ENCODE measurements at places on chromosomes 1 and 21.

GRCh38 chr21:36522219-36522808, 42.4 kb upstream of the CLDN14 start:
- DNase-seq: no peak

GRCh38 chr1:228770779-228771223, 35.5 kb downstream of the RHOU start:
- no peak for DNase-seq

DNA sequence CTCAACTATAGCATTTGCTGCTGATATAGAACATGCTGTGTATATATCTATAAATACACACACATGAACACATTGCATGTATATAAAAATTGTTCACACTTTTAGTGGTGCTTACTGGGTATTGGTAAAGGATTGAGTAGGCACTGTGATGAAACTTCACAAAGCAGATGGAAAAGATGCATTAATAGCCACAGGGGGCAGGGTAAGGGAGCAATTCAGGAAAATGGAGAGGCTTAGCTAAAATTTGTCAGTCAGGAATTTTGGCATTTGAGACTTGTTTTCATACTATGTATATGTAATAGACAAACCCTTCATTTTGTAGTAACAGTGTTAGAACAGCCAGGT, 633 bp upstream of the PPFIA4 start:
- no peak for DNase-seq

DNA sequence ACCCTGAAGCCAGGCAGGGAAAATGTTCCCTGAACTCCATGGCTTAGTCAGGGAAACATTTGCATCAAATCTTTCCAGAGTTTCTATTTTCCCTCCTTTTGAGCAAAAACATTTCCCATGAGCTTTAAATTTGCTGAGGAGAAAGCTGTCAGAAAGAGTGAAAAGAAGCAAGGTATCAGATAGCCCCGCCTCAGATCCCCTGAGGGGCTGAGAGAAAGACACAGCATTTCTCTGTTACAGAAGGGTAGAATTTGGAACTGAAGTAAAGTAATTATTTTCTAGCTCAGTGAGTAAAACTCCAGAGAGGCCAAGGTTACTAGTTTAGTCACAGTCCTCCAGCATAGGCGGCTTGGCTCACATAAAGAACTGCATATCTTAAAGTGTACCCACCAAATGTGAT, 10.6 kb downstream of the FMO1 start:
- DNase-seq: no peak

- no peak for DNase-seq
Measured at GRCh38 chr21:45330075-45330781, 42.5 kb upstream of the POFUT2 start.

GRCh38 chr1:12397462-12398450, 167.9 kb downstream of the VPS13D start:
- DNase-seq: no peak

DNA sequence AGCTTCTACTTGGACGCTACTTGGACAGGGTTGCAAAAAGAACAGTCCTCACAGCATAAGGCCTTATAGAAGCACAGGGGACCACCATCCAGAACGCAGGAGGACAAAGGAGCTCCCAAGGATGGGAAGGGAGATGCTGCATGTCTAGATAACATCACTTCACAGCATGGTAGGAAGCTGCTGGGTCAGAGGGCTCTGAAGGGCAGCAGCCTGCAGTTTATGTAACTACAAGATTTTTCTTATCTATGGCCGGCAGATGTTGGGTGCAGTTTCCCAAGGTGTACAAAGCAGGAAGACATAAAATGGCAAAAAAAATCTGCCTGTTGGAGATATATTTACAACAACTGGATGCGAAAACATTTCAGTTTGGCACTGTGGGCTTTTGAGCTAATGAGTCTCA, 45.3 kb upstream of the SLC5A9 start:
- no peak for DNase-seq

GRCh38 chr21:18318156-18318555, 73.5 kb downstream of the CHODL start:
- no peak for DNase-seq

GRCh38 chr1:235739631-235740030, 90.0 kb upstream of the GNG4 start:
- no peak for DNase-seq

DNA sequence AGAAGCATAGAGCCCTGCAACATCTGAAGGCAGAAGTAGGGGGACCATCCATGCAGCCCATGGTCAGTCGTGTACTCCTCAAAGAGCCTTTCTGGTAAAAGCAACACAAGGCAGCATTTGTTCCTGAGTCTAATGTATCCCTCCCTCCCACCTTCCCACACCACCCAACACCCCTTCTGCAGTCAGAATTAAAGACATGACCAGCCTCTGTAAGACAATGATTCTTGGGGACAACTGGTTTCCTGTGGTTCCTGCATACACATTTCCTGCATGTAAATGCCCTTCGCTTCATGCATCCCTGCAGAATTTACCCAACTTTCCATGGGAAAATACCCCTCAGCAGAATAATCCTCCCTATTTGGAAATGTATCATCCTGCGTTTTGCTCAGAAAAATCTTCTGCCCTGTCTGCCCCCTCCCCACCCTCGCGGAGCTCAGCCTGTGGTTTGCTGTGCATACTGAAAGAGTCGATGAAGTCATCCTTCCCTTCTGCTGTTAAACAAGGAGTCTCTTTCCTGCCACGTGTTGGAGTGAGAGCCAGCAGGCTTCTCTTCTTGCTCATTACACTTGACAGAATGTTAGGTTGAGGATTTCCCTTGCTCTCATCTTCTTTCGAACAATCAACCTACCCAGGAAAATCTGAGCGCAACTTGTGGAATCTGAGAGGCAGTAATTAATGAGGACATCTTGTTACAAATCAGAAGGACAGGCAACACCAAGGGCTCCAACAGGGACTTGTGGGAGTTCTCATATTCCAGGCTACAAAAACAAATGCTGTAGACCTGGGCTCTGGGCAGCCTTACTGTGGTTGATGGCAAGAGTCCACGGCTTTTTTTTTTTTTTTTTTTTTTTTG, 4.7 kb downstream of the TNN start:
- DNase-seq: no peak

DNA sequence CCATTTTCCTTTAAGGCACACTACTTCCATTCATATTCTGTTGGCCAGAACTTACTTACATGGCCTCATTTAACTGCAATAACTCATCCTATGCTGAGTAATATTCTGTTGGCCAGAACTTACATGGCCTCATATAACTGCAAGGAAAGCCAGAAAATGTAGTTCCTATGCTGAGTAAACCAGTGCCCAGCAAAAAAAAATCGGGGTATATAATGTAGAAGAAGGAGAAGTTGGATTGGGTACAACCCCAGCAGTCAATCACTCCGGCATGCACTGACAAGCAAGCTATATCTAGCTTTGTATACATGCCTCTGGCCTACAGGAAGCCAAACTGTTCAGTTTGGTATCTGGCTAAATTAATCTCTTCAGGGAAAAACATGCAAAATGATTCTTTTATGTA, 39.4 kb upstream of the PPIH start:
- no peak for DNase-seq

DNA sequence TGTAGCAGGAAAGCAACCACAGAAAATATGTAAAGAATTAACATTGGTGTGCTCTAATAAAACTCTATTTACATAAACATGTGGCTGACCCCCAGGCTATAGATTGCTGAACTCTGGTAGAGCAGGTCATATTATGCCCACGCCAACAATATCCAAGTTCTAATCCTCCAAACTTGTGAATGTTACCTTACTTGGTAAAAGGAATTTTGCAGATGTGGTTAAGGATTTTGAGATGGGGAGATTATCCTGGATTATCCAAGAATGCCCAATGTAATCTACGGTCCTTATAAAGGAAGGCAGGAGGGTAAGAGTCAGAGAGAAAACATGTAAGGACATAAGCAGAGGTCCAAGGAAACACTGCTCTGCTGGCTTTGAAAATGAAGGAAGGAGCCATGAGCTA, 201.0 kb downstream of the USH2A start:
- no peak for DNase-seq

- DNase-seq: no peak
Measured at GRCh38 chr1:3586986-3587759, 24.1 kb downstream of the MEGF6 start.

DNA sequence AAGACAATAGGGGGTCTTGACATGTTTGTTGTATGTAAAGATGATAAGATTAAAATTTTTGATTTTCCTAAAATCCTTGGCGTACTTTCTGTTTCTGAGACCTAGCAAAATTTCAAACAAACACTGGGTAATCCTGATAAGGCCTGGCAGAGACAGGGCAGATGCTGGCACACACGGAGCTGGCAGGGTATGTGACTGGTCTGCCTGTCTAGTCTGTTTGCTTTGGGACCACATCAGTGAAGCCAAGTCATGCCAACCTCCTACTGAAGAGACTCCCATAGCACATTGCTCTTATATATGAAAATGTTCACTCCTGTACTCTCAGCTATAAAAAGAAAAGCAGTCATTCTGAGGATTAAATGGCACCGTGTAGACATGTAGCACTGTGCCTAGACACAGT, 14.1 kb downstream of the TOR3A start:
- DNase-seq: no peak

DNA sequence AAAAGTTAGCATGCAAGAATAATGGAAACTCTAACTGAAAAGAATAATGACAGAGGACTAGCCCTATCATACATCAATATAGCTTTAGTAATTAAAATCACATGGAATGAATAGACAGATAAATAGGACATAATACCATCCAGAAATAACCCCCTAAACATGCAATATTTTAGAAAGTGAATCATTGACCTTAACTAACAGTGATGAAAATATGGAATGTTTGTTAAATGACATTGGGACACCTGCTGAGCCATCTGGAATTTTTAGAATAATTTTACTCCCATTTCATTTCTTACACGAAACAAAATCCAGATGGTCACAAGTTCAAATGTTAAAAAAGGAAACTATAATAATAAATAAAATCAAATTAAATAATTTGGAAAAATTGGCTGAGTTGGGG, 53.1 kb upstream of the FMO3 start:
- DNase-seq: no peak

DNA sequence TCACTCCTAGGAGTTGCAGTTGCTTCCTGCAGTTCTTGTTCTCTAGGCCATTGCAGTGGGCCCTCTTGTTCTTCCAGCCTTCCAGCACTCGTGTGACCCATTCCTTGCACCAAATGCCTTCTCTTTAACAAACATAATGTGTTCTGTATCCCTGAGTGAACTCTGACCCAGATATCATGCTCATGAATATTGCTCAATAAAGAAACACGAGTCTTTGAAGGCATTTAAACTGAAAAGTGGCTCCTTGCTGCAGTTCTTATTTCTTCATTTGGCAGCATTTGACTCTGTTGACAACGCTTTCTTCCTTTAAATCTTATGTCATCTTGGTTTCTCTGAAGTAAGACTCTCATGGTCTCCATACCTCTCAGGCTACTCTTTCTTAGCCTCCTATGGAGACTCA, 100.7 kb upstream of the PDE4B start:
- no peak for DNase-seq

DNA sequence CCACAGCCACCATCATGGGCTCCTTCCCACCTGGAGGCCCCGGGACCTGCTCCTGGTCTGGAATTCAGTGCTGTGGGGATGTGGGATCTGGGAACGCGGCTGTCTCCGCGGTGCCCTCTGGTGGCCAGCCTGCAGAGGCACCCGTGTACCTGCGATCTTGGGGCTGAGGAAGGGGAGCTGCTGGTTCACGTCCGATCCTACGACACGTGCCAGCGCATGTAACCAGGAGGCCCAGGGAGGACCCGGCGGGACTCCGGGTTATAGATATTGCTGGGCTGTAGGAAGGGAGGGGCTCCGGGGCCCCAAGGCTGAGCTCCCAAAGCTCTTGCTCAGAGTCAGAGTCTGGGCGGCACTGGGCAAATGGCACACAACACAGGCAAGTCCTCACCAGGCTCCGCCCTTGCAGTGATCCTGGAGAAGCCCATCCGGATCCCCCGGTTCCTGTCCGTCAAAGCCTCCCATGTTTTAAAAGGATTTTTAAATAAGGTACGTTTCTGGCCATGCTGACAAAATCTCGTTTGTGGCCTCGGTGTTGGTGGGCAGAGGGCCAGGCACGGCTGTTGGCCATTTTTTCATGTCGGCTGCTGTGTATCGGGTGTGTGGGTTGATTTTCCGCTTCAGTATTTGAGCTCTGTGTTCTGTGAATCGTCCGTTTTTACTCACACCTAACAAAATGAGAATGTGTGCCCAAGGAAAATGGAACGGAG, 20.1 kb downstream of the FAAP20 start:
- DNase-seq: peak; percentile 29

GRCh38 chr1:53278298-53278725, 40.0 kb upstream of the MAGOH start:
- DNase-seq: peak; percentile 21

DNA sequence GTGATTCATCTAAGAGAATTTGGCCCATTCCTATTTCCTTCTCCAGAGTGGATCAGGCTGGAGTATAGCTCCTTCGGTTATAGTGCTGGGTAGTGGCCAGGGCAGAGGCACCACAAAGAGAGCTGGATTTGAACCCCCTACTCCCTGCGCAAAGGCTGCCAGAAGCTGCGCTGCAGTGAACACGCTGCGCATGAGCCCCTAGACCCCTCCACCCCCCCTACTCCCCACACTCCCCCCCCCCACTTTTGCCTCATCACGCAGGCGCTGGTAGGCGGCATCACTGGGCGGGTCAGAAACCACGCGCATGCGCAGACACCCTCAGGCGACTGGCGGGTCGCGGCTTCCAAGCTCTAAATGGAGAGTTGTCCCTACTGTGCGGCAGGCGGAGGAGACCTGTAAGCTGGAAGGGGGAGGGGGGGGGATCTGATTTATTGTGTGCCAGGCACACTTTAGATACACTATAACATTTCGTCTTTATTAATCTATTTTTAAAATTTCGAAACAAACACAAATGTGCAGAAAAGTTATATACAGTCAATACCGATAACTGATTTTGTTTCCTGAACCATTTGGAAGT, 38.7 kb upstream of the HMGN1 start:
- peak; percentile 66 for DNase-seq

- no peak for DNase-seq
Measured at GRCh38 chr1:116365857-116366256, 7.2 kb upstream of the ATP1A1 start.

DNA sequence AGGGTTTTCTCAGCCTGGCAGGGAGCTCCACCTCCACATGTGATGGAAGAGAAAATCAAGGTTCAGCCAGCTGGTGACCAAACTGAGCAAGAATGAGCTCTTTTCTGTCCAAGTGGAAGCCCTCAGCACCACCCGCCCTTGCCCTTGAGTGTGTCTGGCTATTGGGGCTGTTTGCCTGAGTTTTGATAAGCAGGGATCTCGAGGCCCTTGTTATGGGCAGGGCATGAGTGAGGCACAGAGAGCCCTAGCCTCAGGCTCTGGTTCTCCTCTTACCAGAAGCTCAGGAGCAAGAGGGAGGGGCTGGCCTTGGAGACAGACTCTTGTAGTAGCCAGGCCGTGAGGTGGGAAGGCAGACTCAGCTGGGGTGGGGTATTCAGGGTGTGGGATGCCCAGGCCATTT, 37.5 kb upstream of the ARF1 start:
- no peak for DNase-seq

All from nucleus accumbens (tissue), 56 donors.